Inflammatory macrophage treated with lipopolysaccharide for 4 hours (primary cell): ENCODE measurements at places on chromosomes 1 and 21.

GRCh38 chr21:42392731-42393442 lies 3.0 kb downstream of the TMPRSS3 start:
- no peak for DNase-seq

GRCh38 chr1:41446851-41447610 lies 37.5 kb downstream of the EDN2 start:
- no peak for DNase-seq

DNA sequence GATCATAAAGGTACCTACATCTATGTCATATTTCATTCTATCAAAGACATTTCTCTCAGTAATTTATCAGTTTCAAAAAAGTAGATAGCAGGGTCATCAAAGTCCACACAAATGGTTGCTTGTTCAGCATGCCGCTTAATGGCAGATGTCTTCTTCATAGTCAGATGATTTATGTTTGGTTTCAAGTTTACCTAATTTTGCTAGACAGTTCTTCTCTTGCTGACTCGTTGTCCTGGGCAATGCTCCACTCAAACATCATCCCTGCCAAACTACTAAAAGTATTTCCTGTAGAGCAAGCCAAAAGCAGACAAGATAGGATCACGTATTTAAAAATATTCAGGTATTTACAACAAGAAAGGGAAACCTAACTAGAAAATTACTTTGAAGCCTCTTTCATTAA lies 13.6 kb downstream of the NUP210L start:
- no peak for DNase-seq

DNA sequence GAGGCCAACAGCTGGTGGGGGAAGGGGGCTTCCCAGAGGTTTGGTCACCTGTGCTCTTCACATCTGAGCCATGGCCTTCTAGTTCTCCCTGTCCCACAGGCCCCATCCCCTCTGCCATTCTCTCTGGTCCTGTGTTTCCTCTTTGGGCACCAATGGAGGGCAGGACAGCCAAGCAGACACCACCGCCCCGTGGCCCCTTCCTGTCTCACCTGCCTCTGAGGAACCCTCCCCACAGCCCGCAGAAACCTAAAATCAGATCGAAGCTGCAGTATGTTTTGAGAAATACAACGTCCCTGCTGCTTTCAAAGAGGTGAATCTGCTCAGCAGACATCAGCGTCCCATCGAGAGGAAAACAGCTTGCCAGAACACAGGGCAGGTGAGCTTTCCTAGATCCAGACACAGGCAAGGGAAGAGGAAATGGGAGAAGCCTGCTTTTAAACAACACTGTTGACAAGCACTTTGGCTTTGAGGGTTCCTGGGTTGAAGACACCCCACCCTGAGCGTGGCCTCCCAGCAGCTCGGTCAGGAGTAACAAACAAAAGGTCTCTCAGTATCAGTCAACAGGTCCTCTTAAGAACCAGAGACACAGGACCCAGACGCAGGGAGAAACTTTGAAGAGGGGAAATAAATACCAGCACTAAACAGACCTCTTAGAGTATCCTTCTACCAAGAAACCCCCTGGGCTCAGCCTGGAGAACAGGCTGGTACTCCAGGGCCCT lies 2.3 kb downstream of the PANK4 start:
- no peak for DNase-seq

DNA sequence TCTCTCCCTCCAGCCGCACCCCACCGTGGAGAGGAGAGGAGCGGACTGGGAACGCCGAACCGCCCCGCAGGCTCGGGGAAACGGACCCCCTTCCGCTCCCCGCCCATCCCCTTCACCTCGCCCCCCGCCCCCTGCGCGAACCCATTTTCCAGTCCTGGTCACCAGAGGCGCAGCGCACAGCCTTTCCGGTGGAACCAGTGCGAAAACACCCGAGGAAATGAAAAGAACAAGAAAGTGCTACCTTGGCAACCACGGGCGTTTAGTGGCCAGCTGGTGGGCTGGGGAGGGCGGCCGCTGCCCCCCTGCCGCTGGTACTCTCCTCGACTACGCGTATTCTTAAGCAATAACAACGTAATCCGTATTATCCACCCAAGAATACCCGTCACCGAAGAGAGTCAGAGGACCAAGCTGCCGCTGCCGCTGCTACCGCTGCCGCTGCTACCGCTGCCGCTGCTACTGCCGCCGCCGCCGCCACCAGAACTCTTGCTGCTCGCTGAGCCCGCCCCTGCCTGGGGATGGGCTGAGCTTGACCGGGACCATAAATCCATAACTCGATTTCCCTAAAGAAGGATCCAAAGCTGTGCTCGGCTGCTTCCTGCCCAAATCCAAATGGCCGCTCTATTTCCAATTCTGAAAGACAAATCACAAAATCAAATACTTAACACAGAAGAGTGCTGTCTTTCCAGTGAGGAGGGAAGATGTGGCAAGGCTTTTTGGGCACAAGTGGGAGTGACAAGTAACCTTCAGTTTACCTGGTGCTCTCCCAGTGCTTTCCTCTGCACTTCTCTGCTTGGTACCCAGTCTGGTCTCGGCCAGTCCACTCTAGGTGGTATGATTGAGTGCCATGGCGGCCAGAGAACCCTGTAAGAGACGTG lies 125.2 kb upstream of the DPYD start:
- peak; percentile 40 for DNase-seq

DNA sequence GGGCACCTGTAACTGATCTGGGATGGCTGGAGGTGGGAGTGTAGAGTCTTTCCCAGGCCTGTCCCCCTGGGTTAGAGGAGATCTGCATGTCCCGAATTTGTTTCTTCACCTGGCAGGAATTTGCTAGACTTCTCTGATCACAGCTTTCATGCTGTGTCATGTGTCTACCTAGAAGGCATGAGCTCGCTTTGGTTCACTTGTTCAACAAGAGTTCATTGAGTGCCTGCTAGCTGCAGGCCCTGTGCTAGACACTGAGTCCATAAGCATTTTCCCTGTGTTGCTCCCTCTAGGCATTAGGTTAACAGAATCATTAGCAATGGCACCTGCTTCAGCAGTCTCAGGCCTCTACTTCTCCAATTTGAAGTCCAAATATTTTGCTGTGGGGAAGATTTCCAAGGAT lies 101.6 kb downstream of the MTR start:
- no peak for DNase-seq

DNA sequence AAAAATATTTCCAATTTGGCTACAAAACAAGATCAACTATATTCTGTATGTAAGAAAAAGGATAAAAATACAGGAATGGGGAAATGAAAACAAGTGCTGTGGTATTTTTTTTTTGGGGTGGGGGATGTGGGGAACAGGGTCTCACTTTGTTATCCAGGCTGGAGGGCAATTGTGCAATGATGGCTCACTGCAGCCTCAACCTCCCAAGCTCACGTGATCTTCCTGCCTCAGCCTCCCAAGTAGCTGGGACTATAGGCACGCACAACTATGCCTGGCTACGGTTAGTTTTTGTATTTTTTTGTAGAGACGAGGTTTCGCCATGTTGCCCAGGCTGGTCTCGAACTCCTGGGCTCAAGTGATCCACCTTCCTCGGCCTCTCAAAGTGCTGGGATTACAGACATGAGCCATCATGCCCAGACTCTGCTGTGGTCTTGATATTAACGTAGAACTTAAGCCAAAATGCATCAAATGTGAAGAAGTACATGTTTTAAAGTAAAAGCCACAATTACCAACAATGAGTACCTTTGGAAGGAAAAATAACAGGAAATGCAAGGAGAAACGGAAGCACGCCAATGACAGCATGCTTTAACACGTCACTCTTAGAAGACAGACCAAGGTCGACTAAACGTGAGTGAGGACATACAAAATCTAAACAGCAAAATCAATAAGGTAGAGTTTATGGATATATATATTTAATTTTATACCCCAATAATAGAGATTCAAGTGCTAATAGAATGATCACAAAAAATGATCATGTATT lies 8.8 kb upstream of the ABCB10 start:
- peak; percentile 32 for DNase-seq

DNA sequence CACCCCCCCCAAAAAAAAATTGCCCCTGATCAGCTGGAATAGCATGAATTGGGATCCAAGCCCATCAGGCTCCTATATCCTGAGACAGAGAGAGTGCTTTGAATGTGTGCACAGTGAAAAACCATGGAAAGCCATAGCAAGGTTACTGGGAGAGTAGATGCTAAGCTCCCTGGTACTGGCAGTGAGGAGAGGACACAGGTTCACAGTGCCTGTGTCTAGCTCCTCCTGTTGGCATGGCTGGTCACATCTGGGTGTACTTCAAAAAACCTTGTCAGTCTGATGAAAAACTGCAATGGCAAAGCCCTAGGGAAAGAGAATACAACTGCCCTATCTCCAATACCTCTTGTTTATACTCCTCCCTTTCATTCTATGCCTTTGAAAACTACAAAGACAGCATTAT lies 12.9 kb downstream of the COPA start:
- no peak for DNase-seq

DNA sequence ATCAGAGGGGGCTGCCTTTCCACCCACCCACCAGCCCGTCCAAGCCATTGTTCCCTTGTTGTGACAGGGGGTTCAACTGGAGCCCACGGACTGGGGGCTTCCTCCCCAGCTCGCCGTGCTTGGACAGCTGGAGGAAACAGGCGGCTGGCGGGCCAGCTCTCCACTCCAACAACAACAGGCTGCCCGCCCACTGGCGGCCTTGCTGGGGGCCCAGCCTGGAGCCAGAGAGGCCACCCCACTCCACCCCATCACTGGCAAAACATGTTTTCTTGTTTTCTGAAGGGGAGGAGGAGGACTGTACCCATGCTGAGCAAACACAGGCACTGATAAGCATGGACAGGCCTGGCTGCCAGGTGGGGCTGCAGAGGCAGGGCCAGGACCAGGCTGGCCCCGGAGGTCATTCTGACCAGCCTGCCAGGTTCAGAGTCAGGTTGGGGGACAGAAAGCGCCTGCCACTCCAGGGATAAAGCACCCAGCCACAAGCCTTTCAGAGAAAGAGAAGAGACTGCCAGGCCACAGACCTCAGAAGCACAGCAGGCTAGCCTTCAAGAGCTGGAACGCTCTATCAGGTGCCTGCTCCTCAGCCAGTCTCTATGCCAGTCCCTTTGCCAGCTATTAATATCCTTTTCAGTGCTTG lies 32.8 kb downstream of the GJA4 start:
- no peak for DNase-seq

GRCh38 chr1:243598433-243598832 lies 251.6 kb downstream of the AKT3 start:
- peak; percentile 83 for DNase-seq
